Nucleus accumbens (tissue), 56 donors: ENCODE measurements at places on chromosomes 12 and 14.

GRCh38 chr12:88451205-88451604, 129.1 kb downstream of the KITLG start:
- no peak for DNase-seq

GRCh38 chr14:20667957-20668356, 16.4 kb upstream of the RNASE4 start:
- no peak for DNase-seq

DNA sequence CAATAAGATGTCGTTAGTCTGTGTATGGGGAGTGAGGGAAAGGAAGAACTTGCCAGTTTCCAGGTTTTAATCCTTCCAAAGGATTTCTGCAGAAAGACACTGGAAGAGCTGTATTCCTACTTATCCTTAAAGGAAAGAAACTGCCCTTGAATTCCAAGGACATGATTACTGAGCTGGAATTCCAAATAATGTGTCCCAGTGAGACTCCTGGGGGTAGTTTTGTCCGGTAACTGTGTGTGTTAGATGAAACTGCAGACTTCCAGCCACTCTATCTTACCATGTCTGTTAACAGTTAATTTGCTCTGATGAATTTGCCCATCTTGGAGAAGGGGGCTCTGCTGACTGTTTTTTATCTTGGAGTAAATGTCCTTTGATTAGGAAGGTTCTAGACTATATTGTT, 33.0 kb downstream of the CKB start:
- no peak for DNase-seq

- no peak for DNase-seq
Observed at GRCh38 chr14:49050822-49051221, 535.4 kb downstream of the RPS29 start.

DNA sequence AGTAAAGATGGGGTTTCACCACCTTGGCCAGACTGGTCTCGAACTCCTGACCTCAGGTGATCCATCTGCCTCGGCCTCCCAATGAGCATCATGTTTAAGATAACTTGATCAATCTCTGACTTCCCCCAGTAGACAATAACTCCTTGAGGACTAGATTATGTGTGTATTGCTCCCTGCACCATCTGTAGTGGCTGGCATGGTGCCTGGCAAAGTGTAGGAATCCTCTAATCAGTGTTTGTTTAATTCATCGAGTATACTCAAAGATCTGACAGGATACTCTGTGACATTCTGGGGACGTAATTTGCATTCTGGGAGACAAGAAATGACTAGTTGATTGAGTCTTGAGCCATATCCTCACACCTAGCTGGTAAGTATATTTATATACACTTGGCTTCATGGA, 873.5 kb upstream of the TMEM132C start:
- DNase-seq = no peak

GRCh38 chr12:102390068-102390467, 90.3 kb downstream of the IGF1 start:
- no peak for DNase-seq

- DNase-seq = no peak
Observed at GRCh38 chr12:89345830-89346740, 6.2 kb downstream of the DUSP6 start.

DNA sequence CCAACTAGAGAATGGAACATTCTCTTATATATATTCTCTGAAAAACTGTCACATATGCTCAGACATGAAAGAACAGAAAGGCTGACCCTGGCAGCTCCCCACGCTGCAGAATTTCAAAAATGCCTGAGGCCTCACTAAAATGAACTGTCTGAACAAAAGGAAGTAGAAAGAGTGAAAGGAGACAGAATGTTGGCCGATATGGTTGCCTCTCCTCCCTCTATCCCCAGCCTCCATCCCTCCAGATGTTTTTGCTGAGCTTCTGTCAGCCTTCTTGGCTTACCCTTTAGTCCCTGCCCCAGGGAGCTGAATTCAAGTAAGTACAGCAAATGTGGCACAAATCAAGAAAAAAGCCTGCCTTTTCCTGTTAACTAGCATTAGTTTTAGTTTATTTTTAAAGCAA, 6.9 kb downstream of the SMCO2 start:
- no peak for DNase-seq

GRCh38 chr14:20002319-20002718, 356 bp downstream of the OR4Q2 start:
- DNase-seq = no peak

GRCh38 chr12:21773806-21774205, 700 bp downstream of the KCNJ8 start:
- DNase-seq = no peak

DNA sequence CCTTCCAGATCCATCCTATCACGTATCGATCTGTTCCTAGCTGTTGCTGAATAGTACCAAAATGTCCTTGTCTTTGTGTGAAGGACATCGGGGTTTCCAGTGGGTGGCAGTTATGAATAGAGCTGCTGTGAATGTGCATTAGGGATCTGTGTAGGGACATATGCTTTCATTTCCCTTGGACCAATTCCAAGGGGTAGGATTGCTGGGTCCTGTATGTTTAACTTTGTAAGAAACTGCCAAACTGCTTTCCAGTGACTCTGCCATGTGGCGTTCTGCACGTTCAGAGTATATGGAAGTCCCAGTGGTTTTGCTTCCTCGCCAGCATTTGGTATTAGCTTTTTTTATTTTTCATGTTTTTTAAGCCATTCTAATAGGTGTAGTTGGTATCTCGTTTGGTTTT, 28.6 kb downstream of the PACS2 start:
- DNase-seq = no peak

GRCh38 chr14:65981192-65981843, 504.9 kb upstream of the CCDC196 start:
- DNase-seq = no peak

DNA sequence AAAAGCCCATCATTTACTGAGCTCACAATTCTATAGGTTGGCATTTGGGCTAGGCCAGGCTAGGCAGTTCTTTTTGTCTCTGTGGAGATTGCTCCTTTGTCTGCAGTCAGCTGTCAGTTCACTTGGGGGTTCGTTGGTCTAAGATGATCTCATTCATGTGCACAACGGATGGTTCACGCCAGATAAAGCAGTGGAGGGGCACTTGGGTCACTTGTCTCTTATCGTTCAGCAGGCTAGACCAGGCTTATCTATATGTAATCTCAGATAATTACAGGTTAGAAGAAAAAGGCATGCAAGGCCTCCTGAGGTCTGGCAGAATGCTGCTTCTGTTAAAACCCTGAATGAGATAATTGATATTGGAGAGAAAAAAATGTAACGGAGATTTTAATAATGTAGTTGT, 119.0 kb upstream of the ATP2B1 start:
- DNase-seq = no peak
